H1 (cell line): ENCODE measurements at places on chromosomes 5 and 9.

DNA sequence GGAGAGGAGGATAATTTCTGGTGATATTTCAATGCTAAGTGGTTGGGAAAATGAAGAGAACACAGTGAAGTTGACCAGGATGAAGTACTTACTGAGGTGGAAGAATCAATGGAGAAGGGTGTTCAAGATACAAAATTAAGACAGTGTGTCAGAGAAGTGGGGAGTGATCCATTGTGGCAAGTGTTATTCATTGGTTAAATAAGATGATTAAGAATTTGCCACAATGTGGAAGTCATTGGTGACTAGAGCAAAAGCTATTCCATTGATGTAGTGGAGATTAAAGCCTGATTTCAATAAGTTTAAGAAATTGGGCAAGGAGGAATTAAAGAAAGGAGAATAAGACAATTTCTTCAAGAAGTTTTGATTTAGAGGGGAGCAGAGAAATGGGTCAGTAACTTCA, 118.9 kb downstream of the GHR start:
- H3K4me1 ChIP-seq: no peaks in the 10 kb centered on the region
- H3K27ac ChIP-seq: no peak overlapping the region
- no peaks in the 10 kb centered on the region for H3K27me3 ChIP-seq
- H3K4me3 ChIP-seq: no peak overlapping the region
- no peaks in the 10 kb centered on the region; the same call in 1 of the 2 replicates for H3K36me3 ChIP-seq

DNA sequence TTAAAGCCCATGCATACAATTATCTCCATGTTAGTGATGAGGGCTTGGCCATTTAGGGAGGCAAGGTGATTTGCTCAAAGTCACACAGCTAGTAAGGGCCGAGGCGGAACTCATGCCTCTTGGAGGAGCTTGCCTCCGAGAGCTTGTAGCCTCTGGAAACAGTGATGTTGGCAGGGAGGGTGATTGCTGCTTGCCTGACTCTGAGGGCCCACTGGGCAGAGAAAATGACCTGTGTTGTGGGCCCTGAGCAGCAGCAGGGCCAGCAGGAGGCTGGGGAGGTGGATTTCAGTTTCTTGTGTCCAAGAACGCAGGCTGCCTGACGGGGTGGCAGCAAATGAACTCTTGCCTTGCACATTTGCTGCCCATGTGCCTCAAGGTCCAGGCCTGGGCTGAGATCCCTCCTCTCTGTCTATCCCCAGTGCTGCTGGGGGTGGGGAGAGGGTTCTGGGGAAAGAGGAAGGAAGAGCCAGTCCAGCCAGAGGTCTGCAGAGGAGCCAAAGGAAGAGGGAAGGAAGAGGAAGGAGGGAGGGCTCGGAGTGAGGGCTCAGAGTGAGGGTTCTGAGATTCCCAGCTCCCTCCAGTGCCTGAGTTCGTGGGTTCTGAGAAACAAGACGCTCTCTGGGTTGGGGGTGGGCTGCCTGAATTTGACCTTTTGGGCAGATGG, 16.2 kb upstream of the PTGS1 start:
- H3K4me1 ChIP-seq: no peaks in the 10 kb centered on the region
- no peak overlapping the region for H3K27ac ChIP-seq
- H3K36me3 ChIP-seq: no peaks in the 10 kb centered on the region
- H3K27me3 ChIP-seq: no peaks in the 10 kb centered on the region
- DNase-seq: no peak

DNA sequence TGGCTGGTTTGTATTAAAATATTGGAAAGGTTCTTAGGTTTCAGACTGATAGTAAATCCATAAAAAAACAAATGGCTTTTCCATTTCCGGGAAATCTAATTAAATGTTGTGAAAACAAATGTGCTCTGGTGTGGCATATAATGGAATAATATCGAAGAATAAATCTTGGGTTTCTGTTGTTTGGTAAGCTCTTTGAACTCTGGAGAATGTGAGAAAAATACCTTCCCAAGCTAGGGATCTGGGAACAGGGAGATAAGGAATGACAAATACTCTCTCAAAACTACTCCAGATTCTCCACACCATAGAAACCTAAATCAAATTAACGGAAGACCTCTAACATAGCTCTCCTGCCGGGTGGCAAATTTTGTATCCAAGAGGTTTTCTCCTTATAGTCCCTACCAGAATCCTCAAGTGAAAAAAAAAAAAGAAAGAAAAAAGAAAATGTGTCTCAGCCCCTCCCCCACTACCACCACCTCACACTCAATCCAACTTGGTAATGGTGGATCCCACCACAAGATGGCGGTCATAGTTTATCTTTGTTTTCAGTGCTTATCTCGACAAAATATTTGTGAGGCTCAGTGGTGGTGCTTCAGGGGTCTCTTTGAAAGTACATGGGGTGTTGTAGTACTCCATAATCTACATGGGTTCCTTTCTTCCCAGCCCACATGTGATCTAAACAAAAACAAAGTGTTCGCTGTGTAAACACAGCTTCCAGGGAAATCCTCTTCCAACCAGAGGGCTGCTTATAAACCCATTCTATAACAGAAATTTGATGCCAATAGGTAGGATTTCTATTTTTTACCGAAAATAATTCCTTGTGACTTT, 54.5 kb upstream of the FST start:
- H3K4me1 ChIP-seq: no peaks in the 10 kb centered on the region; the same call in 1 of the 2 replicates
- no peak overlapping the region for H3K27ac ChIP-seq
- no peak overlapping the region for H3K4me3 ChIP-seq
- no peaks in the 10 kb centered on the region for H3K36me3 ChIP-seq
- peak; percentile 82 for DNase-seq
- H3K27me3 ChIP-seq: no peaks in the 10 kb centered on the region

- no peaks in the 10 kb centered on the region for H3K36me3 ChIP-seq
- no peak overlapping the region for H3K4me3 ChIP-seq
- no peak overlapping the region for H3K27ac ChIP-seq
- no peaks in the 10 kb centered on the region for H3K27me3 ChIP-seq
Observed at GRCh38 chr5:164256351-164256750, 750.9 kb downstream of the MAT2B start.

- H3K27me3 ChIP-seq: no peaks in the 10 kb centered on the region
- no peak overlapping the region for H3K27ac ChIP-seq
- no peaks in the 10 kb centered on the region for H3K36me3 ChIP-seq
- no peak for DNase-seq
- no peak overlapping the region for H3K4me3 ChIP-seq
- no peaks in the 10 kb centered on the region for H3K4me1 ChIP-seq
Observed at GRCh38 chr5:2196989-2197619, 314.4 kb upstream of the IRX4 start.

DNA sequence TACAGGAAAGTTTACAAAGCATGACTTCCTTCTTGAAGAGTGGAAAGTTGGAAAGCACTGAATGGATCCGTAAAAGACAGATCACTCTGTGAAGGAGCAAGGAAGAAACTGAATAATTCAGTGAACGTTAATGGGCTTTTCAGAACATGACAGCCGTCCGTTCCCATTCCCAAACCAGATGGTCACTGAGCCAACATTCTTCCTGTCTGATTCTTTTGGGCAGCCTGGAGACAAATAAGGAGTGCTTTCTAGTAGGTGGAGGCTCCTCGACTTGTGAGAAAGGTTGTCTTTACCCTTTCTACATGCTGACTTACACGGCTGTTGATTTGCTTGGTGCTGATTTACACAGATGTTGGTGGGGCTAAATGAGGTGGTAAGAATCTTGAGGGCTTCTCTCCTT, 51.0 kb upstream of the PAPPA start:
- no peaks in the 10 kb centered on the region for H3K4me1 ChIP-seq
- no peaks in the 10 kb centered on the region for H3K36me3 ChIP-seq
- no peak for DNase-seq
- H3K27ac ChIP-seq: no peak overlapping the region
- peaks cover 1% of the 10 kb centered on the region for H3K27me3 ChIP-seq
